Hematopoietic multipotent progenitor cell (in vitro differentiated cells): ENCODE measurements at places on chromosomes 4 and X.

GRCh38 chr4:139861471-139861870 lies 195.9 kb downstream of the MGST2 start:
- DNase-seq = no peak

- DNase-seq = no peak
Observed at GRCh38 chr4:21699446-21699845, 249.1 kb downstream of the KCNIP4 start.

- no peak for DNase-seq
Observed at GRCh38 chr4:15366721-15367120, 61.1 kb upstream of the C1QTNF7 start.

- DNase-seq = no peak
Observed at GRCh38 chr4:88166608-88167007, 8.2 kb upstream of the ABCG2 start.
